C1 segment of cervical spinal cord (tissue), 14 donors: ENCODE measurements at places on chromosomes 7 and 10.

GRCh38 chr7:56028942-56029630, 22.2 kb downstream of the PSPH start:
- no peak for DNase-seq

- no peak for DNase-seq
These were observed 39.0 kb downstream of the SEM1 start for GRCh38 chr7:96670338-96671289.

DNA sequence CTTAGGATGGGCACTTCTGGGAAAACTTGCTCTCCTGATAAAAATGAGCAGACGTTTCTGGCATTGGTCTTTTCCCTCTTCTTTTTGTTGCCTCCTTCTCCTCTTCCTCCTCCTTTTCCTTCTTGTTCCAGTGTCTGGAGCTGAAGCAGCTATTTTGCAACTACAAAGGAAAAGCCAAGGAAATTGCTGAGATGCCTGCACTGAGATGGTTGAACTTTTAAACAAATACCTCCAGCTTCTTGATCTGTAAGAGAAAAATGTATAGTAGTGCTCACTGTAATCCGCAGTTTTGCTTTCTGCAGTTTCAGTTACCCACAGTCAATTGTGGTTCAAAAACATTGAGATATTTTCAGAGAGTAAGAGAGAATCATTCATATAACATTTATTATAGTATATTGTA, 7.5 kb upstream of the SND1 start:
- no peak for DNase-seq

GRCh38 chr10:130028465-130028819, 64.4 kb upstream of the EBF3 start:
- no peak for DNase-seq

DNA sequence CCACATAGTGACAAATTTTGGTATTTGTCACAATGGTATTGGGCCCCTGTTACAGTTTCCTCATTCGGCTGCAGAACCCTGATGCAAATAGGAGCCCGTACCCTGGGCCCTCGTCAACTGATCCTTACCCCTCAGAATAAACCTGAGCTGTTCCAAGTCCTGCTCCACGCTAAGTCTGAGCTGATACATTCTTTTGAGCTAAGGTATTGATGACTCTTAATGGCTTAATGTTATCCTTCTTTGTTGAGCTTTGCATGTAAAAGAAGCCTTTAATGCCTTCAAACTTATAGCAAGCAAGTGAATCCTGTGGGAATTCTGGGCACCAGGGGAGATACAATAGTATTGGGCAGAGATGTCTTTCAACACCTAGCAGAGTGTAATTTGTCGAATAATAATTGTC, 31.8 kb downstream of the GATA3 start:
- DNase-seq = no peak

- DNase-seq = no peak
These were observed 35.3 kb downstream of the PNLIPRP2 start for GRCh38 chr10:116656044-116656443.

- no peak for DNase-seq
These were observed 44.5 kb upstream of the ACBD5 start for GRCh38 chr10:27285093-27285492.

GRCh38 chr7:80815733-80816132, 103.1 kb downstream of the SEMA3C start:
- no peak for DNase-seq

DNA sequence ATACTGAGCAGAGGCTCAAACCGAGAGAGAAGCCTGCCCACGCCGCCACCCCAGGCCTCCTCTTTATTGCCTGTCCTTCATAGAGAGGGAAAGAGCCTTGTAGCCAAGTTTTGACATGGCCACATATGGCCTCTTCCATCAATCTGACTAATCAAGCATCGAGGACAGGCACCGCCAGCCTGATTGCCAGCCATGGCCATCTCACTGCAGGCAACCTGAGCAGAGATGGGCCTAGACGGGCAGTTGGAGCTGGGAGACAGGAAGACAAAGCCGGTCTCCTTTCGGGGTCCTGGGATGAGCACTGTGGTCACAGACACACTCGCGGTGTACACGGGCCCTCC, 67.2 kb downstream of the EBF3 start:
- DNase-seq = no peak

DNA sequence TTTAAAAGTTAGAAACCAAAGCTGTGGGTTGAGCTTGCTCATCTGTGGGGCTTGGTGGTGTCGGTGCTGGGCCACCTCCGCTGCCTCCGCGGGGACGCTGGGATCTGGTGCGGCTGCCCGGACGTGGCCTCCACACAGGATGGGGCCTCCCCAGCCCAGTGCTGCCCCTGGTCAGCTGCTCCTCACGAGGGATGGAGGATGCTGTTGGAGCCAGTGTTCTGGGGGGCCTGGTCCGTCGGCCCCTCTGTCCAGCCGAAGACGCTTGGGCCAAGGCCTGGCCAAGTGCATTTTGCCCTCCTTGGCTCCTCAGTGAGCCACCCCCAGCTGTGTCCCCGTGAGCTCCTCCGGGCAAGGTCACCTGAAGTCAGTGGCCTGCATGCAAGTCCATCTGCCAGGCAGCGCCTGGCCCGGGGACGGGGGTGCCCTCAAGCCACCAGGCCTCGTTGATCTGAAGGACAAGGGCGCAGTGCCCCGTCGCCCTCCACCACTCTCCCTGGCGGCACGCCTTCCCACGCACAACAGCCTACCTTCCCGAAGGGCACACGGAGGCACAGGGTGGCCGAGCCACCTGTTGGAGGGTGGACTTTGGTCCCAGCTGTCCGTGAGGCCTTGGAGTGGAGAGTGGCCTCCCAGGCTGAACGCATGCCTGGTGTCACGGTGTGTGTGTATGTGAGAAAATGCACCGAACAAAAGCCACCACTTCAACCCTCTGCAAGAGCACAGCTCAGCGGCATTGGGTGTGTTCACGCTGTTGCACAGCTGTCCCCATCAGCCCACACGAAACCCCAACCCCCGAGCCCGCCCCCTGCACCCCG, 27.3 kb downstream of the KNDC1 start:
- no peak for DNase-seq

- DNase-seq = no peak
These were observed 156.8 kb downstream of the FZD1 start for GRCh38 chr7:91421018-91421417.

DNA sequence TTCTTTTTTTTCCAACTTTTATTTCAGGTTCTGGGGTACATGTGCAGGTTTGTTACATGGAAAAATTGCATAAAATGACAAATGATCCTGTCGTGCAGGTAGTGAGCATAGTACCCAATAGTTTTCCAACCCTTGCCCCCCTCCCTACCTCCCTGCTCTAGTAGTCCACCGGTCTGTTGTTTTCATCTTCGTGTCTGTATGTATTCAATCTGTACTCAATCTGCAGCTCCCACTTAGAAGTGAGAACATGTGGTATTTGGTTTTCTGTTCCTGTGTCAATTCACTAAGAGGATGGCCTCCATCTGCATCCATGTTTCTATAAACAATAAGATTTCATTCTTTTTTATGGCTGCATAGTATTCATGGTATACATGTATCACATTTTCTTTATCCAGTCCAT, 151.3 kb downstream of the C1GALT1 start:
- no peak for DNase-seq

DNA sequence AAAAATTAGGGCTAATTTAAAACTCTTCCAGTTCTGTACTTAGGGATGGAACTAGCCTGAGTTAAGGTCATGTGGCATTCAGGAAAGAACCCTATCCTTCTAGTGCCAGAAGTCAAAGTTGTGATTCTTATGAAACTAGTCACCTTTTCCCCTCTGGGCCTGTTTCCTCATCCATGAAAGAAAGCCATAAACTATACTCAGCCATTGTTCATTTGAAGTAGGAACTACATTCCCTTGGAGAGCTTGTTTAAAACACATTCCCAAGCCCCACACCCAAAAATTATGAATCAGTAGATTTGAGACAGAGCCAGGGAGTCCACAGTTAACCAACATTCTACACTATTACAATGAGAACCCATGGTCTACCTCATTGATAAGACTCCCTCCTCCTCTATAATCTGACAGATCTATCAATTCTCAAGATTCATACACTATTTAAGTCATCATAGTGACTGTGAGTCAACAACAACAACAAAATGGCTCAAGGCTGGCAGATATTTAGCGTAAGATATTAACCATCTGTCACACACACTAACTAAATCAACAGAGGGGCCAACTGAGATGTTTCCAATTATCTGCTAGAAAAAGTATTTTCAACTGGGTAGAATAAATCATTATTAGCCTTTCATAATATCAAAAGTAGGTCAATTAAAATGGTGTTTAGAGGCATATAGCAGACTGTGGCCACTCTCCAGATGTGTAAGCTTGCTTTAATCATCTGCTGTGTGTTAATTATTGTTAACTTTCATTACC, 102.3 kb downstream of the SLC25A13 start:
- DNase-seq = no peak

DNA sequence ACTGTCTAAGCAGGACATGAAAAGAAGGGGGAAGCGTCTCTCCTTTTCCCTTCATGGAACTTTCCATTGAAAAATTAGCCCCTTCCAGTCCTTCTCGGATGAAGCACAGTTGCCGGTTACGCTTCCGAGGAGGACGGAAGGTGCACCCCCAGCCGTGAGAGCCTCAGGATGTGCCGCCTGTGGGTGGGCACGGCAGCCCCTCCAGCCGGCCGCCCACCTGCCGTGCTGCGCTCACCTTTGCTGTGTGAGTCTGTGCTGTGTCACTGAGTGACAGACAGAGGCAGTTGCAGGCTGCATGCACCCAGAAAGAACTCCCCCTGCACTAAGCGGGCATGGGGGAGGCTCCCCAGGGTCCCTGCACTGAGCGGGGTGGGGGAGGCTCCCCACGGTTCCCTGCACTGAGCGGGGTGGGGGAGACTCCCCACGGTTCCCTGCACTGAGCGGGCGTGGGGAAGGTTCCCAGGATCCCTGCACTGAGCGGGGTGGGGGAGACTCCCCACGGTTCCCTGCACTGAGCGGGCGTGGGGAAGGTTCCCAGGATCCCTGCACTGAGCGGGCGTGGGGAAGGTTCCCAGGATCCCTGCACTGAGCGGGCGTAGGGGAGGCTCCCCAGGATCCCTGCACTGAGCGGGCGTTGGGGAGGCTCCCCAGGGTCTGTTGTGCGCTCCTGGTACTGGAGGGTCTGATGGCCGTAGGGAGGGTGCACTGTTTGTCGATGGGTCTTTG, 74.2 kb downstream of the DNAJB6 start:
- DNase-seq = no peak

DNA sequence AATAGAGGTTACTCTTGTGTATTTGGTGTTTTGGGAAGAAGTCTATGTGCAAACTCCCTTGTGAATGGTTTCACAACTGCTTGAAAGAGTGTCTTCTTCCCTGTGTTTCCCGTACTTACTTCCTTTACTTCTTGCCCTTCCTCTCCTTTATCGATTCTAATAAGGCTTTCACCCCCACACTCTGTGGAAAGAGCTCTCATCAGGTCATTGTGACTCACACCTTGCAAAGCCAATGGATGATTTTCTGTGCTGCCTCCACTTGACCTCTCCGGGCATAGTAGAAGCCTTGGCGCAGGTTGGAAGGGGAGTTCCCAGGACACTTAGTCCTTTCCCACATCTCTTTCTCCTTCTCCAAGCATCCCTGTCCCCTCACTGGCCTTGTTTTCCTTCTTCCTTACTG, 6.2 kb upstream of the TSPAN15 start:
- DNase-seq = no peak

DNA sequence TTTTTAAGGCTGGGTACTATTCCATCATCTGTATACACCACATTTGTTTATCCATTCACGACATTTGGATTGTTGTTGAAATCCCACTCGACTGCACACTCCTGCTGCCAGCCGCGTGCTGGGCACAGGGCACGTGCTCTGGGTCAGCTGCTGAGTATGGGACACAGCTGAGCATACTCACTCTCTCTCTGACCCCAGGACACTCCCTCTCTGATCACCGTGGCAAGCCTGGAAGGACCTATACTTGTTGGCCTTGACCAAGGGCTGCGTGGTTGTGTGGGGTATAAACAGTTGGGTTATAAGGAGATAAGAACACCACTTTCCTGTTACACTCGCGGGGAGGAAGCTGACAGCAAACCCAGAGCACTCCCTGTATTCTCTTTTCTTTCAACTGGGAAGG, 153.0 kb upstream of the RHEB start:
- DNase-seq = no peak

- DNase-seq = no peak
These were observed 8.6 kb downstream of the VIM start for GRCh38 chr10:17236468-17237148.

DNA sequence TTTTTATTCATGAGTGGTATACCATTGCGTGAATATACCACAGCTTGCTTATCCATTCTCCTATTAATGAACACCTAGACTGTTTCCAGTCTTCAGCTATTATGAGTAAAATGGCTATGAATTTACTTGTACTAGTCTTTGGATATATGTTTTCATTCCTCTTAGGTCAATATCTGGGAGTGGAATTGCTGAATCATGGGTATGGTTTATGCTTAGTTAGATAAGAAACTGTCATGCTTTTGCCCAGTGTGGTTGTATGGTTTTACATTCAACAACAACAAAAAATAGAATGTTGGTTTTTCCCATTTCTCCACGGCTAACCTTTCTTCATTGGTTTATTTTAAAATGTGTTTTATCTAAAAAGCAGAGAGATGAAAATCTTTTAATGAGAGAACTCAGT, 308.3 kb downstream of the PHF14 start:
- DNase-seq = no peak

- DNase-seq = peak; percentile 39
These were observed 29.6 kb downstream of the MINDY4 start for GRCh38 chr7:30800785-30801252.

DNA sequence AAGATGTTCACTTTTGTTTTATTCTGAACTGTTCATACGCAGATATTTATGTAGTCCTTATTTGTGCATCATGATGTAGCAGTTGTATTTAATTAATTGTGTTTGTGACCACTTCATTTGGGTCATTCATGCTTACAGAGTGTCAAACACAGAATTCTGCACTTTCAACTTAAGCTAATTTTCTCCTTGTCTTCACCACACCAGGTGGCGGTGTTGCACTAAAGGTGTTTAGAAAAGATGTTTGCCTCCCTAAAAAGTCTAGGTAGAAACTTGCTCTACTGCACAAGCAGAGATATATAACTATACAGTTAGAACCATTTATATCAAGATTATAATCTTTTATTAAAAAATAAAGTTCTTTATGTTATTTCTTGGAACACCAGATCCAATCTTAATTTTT, 1.3 kb upstream of the TAS2R38 start:
- no peak for DNase-seq

GRCh38 chr7:123535517-123535916, 1.1 kb upstream of the IQUB start:
- DNase-seq = no peak

GRCh38 chr10:28709001-28709710, 31.8 kb downstream of the BAMBI start:
- no peak for DNase-seq
